ENCODE measurements at places on chromosomes 13 and 19.

GRCh38 chr13:111906306-111906705 lies 160.6 kb upstream of the SOX1 start:
- no peak for DNase-seq

DNA sequence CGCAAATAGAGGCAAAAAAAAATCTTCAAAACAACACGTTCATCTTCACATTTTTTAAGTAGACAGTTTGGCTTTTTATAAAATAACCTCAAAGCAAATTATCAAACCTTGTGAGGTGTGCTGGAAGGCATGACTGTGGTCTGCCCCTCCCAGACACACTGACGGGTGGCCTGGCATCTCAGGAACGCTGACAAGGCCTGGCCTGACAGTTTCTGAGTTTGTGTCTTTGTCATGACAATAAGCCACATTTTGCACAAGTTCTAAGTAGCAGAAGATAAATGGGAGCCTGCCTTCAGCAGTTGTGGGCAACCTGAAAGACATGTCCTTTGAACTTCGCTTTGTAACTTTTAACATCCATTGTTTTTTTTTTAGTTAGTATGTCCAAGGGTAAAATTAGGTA lies 38.5 kb downstream of the SOX21 start:
- no peak for DNase-seq

- no peak for DNase-seq
Measured at GRCh38 chr19:49340069-49340864, 5.1 kb downstream of the CD37 start.

- no peak for DNase-seq
Measured at GRCh38 chr13:58908019-58908679, 1255.6 kb downstream of the DIAPH3 start.

- no peak for DNase-seq
Measured at GRCh38 chr13:42413484-42413815, 141.5 kb downstream of the AKAP11 start.

- DNase-seq, result no peak
Measured at GRCh38 chr13:47798906-47799305, 202.2 kb downstream of the SUCLA2 start.

DNA sequence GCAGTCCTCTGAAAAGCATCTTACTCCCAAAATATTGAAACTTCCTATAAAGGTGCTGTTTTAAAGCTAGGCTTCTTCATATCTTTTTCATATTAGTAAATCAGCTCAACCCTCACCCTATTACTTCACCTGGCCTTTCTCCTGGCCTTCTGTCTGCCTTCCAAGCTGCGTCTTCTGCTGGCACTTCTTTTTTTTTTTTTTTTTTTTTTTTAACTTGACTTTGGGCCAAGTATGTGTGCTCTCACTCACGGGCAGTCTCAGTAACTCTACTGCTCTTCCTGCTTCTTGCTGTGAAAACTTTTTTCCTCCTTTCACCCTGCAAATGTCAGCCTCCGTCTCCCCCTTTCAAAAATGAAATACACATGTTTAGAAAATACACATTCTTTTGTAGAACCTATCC lies 41.2 kb upstream of the KCTD4 start:
- DNase-seq, result no peak

- DNase-seq, result no peak
Measured at GRCh38 chr19:52536448-52536800, 9.0 kb downstream of the ZNF808 start.

DNA sequence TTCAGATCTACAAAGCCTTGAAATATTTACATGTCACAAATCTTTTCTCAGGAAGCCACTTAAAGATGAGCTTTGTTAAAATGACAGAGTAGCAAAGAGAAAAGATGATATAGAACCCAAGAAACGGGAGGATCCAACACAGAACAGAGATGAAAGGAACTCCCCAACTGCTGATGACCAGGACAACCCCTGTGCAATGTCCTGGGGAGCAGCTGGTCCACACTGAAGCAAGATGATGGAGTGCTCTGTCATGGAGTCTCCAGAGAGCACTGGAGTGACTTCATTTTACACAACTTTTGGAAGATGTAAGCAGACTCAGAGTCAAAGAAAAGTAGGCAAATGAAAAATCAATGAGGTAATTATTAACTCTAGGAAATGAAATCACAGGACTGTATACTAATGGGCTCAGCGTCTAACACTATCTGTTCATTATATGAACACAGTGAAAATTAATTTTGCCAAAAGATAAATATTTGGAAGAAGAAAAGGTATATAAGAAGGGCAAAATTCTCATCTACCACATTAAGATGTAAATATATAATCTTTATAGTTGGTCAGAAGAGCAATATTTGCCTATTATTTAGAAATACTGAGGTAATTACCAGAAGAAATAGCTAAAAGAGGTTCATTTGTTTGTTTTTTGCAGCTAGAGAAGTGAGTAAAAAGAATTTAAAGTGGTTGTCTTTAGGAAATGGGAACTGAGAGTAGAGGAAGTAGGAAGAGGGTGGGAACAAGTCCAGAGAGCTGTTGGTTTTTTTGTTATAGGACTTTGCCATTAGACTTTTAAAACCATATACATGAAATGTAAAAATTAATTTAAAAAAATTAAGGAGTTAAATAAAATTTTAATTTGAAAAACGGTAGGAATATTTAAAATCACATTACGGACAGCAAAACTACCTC lies 30.5 kb downstream of the MTRF1 start:
- no peak for DNase-seq

- no peak for DNase-seq
Measured at GRCh38 chr19:29952646-29953045, 10.6 kb downstream of the URI1 start.

- DNase-seq, result no peak
Measured at GRCh38 chr13:98239162-98240076, 62.4 kb upstream of the RNF113B start.

DNA sequence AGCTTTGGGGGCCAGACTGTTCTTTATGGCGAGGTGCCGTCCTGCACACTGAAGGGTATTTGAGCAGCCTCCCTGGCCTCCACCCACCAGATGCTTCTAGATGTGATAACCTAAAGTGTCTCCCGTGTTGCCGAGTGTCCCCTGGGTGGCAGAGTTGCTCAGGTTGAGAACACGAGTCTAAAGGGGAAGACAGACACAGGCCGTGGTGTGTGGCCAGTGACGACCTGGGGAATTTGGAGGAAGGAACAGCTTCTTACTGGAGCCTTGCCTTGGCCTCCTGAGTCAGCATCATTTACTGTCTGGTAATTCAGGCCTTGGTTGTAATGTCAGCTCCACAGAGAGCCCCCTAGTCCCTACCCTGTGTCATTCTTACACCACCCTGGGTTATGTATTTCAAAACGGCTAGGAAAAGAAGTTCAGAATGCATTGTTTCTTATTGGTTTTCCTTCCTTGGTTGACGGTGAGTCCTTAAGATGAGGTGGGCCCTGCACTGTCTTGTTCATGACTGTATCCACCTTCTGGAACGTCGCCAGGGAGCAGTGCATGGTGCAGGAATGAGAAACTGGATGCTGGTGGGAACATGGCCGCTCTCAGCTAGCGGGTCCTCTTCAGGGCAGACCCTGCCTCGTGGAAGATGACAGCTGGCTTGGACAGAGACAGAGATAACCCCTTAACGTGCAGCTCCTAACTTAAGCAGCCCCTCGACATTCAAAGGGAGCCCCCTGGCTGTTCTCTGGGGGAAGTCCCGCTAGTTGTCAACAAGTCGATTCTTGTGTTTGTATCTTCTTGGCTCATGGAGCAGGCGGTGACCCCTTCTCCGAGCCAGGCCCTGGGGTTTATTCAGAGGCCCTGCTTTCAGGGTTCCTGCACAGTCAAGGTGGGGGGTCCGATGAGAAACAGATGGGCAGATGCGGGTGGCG lies 7.2 kb downstream of the SIN3B start:
- no peak for DNase-seq

DNA sequence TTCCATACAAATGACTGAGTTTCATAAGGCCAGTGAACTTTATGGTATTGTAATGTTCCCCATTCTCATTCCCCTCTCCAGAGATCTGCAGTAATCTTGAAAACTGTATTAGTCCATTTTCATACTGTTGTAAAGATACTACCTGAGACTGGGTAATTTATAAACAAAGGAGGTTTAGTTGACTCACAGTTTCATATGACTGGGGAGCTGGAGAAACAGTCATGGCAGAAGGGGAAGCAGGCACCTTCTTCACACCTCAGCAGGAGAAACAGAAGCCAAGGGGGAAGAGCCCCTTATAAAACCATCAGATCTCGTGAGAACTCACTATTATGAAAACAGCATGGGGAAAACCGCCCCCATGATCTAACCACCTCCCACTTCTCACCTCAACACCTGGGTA lies 318.7 kb upstream of the KLF12 start:
- no peak for DNase-seq

DNA sequence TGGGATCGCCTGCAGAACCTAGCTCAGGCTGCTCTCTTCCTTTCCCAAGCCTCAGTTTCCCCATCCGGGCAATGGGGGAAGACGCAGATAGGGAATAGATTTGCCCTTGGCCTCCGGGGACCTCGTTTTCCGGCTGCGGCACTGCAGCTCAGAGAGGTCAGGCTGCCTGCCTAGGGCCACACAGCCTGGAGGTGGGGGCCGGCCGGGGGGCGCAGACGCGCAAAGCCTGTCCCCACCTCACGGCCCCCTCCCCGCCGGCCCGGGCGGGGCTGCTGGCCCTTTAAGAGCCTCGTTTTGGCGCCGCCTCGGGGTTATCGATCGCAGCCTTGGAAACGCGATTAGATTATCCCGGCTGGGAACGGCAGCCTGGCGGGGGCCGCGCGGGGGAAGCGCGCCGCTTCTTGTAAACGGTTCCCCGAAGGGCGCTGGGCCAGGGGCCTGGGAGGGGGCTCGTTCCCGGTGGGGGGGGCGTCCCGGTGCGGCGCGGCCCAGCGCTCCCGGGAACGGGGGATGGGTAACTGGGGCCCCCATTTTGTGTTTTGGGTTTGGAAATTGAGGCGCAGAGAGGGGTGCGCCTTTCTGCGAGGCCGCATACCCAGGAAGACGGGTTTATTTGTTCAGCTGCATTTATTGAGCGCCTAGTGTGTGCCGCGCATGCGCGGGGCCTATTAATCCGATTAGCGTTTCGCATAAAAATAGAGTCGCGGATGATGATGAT lies 23.4 kb upstream of the TCF3 start:
- DNase-seq, result no peak

GRCh38 chr13:58729361-58729760 lies 1097.8 kb downstream of the PCDH17 start:
- no peak for DNase-seq

DNA sequence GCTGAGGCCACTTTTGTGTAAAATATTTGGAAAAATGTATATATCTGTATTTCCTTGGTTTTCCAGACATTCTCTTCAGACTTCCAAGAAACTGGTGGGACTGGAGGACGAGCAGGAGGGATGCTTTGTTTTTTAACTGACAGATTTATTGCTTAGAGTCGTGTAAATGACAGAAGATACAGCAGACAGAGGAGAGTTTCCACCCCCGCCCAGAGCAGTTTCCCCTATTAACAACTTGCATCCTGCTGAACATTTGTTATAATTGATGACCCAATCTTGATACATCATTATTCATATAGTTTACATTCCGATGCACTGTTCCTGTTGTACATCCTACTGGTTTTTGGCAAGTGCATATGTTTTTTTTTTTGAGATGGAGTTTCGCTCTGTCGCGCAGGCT lies 7.1 kb upstream of the DOCK6 start:
- DNase-seq, result no peak

DNA sequence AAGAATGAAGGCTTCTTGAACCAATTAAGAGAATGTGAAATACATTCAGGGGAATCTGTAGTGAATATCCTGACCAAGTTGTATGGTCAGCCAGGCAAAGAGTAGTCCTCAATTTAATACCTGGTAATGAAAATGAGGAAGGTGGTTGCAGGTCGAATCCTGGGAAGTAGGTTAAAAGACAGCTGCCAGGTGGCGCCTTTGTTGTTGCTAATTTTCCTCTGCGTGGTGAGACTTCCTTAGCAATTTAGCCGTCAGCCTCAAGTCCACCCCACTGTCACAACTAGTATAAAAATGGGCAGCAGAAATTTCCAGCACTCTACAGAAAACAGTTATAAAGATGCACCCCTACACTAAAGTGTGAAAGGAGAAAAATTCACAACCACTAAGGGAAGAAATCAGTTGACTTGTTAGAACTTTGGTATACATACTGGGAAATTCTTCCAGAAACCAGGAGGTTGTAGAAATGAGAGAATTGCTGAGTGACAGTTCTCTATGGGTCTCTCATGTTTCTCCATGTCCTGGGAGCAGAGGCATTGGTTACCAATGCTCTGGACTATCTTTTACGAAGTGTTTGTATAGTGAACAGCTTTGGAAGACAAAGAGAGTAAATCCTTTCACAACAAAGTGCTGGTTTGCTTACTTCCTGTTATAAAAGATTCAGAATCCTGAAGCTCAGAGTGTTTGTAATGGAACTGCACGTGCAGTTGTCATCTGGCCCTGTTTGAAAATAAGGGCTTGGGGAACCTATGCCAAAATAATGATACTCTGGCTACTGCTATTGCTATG lies 235.9 kb downstream of the NHLRC3 start:
- DNase-seq, result no peak

DNA sequence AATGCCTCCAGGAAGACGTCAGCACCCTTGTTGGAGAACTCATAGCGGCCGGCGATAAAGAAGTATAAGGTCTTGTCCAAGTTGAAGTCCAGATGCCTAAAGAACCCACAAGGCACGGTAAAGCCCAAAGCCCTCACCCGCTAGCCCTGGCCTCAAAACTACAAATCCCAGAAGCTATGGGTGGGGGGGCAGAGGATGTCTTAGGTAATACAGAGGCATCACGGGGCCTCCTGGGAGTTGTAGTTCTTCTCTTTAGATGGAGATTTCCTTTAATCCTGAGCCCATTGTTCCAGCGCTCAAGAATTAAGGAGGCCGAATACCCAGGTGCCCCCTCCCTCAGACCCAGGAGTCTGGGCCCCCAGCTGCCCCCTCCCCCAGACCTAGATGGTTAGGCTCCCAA lies 10.8 kb downstream of the GYS1 start:
- DNase-seq, result no peak

DNA sequence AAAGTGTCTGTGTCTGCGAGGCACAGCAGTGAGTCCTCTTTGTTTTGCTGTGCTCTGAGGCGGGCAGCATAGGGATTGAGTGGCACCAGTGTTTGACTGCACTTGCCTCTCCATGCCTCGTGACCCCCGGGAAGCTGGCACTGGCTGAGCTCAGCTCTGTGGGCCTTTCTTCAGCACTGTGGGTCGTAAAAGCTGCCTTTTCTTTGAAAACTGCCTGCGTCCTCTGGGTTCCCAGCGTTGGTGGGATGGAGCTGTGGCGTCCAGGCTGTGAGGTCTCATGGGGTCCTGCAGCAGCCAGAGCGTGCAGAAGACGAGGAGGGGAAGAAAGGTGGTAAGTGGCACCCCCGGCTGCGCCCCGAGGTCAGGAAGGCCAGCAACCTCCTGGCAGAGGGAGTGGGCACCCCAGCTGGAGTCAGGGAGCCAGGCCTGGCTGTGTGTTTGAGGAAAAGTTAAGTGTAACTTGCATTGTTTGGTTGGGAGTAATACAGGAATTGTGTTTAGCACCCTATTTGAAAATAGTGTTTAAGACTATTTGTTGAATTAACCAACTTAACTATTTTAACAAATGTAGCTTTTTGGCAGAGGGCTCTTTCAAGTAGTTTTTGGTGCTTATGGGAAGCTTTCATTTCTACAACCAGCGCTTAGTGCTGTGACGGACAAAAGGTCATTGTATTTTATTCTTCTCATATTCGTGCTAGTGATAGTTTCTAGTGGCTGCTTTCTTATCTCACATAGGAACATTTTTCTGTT lies 79.3 kb upstream of the TEX29 start:
- no peak for DNase-seq

- DNase-seq, result no peak
Measured at GRCh38 chr13:59734393-59734792, 429.3 kb downstream of the DIAPH3 start.
